ENCODE measurements at places on chromosomes 3 and 15.
A peak's percentile ranks its signal among the peaks of the same experiment; 100 is the strongest.

- DNase-seq: no peak
Measured at GRCh38 chr3:148205977-148206376, 491.7 kb upstream of the AGTR1 start.

DNA sequence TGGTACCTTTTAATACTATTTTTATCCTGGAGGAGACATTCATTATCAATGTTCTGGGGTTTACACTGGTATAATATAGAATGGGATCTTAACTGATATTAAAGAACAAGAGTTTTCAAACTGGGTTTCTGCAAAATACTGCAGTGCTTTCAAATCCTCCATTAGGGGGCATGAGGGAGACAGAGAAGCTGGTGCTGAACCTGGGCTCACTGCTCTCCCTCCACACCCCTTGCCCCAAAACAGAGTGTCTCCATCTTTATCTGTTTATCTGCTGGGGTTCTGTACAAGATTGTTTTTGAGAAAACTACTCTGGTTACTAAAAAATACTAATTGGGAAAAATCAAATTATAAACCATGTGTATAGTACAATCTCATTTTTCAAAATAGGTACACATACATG lies 41.7 kb downstream of the CADPS start:
- no peak for DNase-seq

- DNase-seq: no peak
Measured at GRCh38 chr3:12991861-12992281, 81.4 kb downstream of the IQSEC1 start.

- no peak for DNase-seq
Measured at GRCh38 chr3:16137977-16138376, 36.5 kb upstream of the GALNT15 start.

DNA sequence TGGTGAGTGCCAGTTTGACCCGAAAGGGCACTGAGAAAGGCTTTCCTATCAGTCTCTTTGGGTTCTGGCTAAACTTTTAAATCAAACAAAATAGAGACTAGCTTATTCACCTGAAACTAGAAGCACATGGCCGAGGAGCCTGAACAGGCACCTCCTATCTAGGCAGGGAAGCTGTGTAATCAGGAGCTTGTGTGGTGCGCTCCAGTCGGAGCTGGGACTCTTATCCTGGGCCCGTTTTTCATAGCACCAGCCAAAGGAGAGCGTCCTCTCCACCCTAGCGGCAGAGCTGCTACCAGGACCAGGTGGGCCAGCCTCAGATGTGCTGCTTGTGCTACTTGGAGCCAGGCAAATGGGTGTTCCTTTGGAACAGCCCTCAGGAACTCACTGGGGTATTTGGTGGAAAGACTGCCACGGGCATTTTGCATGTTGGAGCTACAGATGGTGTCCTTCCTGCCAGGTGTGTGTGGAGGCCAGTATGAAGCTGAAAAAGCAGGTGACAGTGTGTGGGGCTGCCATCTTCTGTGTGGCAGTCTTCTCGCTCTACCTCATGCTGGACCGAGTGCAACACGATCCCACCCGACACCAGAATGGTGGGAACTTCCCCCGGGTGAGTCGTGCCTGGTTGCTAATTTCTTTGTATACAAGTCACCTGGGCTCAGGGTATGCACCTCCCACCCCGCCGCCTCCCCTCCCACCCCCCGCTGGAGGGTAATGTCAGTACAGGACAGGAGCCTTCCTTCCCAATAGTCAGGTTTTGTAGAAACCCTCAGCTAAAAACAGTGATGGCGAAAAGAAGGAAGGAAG lies 833 bp downstream of the MAN2A2 start:
- DNase-seq: no peak

GRCh38 chr15:26736502-26737248 lies 36.2 kb downstream of the GABRB3 start:
- DNase-seq: no peak

DNA sequence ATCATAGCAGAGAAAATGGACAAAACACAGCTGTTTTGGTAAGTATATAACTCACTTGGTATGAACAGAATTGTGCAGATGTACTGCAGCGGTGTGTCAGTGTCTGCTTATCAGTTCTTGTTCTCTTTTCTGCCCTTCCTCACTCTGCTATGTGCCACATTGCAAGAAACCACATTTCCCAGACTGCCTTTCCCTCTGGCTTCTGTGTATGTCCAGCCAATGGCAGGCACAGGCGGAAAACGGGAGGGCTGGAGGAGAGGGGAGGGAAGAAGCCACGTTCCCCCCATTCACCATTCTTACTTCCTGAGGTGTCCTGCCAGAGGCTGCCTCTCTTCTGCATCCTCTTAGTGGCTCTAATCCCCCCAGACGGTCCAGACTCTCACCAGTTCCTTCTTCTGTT lies 15.4 kb downstream of the HHLA2 start:
- no peak for DNase-seq

- DNase-seq: no peak
Measured at GRCh38 chr3:69299344-69299743, 86.5 kb downstream of the FRMD4B start.

GRCh38 chr3:31572236-31573004 lies 39.7 kb downstream of the STT3B start:
- DNase-seq: no peak

GRCh38 chr3:170700054-170700404 lies 114.2 kb upstream of the SLC7A14 start:
- no peak for DNase-seq

DNA sequence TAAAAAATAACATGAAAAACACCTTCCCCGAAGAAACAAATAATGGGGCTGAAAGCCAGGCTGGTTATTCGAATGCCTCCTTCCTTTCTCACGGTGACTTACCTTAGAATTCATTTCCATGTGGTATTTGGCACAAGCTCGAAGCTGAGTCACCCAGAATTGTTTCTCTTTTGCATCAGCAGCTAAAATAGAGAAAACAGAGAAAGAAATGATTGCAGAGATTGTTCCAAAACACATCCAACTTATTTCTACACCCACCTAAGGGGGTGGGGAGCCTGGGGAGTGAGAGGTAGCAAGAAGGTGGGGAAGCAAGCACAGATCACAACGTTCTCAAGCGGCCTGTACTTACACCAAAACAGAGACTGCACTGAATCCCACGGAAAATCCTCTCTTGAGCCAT lies 104.7 kb downstream of the OSBPL10 start:
- DNase-seq: no peak

- DNase-seq: no peak
Measured at GRCh38 chr3:171731691-171732090, 78.6 kb downstream of the PLD1 start.

GRCh38 chr3:64533617-64534317 lies 154.0 kb downstream of the ADAMTS9 start:
- peak; percentile 51 for DNase-seq

DNA sequence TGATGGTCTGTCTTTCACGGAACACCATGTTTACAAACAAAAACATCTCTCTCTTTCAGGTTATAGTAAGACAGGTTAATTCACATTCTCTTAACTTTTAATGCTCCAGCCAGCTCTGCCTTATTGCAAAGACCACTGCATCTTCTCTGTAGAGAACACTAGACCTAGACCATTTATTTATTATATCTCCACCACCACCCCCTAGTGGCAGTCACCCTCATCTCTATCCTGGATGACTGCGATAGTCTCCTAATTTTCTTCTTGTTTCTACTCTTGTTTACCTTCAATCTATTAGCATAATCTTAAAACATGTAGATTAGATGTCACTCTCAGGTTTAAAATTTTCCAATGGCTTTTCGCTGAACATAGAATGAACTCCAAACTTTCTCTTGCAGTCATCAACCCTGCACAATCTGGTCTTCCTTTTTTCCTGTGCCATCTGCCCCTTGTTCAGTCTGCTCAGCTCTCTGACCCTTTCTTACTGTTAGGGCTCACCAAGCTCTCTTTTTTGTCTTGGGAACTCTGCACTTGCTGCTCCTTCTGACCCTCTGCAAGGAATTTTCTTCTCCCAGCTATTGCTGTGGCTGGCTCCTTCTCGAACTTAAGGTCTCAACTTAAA lies 155.6 kb downstream of the SQOR start:
- no peak for DNase-seq
